Bone marrow (tissue), 2 donors: ENCODE measurements at places on chromosomes 11 and 22.

- DNase-seq: no peak
Measured at GRCh38 chr22:23014250-23014649, 56.1 kb upstream of the GNAZ start.

DNA sequence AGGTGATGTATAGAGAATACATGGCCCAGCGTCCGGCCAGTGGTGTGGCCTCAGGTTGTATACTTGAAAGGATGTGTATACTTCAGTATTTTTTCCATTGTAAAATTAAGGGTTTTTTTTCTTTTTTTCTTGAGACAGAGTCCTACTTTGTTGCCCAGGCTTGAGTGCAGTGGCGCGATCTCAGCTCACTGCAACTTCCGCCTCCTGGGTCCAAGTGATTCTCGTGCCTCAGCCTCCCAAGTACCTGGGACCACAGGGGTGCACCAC lies 15.8 kb downstream of the ZBTB16 start:
- DNase-seq: no peak

DNA sequence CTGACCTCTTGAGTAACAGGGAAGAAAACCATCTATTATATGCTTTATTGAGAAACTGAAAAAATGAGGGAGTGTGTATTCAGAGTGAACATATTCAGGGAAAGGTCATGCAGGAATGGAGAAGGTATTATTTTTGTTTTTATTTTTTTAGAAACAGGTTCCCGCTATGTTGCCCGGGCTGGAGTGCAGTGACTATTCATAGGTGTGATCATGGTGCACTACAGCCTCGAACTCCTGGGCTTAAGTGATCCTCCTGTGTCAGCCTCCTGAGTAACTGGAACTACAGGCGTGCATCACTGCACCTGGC lies 8.7 kb upstream of the RCE1 start:
- DNase-seq: no peak

DNA sequence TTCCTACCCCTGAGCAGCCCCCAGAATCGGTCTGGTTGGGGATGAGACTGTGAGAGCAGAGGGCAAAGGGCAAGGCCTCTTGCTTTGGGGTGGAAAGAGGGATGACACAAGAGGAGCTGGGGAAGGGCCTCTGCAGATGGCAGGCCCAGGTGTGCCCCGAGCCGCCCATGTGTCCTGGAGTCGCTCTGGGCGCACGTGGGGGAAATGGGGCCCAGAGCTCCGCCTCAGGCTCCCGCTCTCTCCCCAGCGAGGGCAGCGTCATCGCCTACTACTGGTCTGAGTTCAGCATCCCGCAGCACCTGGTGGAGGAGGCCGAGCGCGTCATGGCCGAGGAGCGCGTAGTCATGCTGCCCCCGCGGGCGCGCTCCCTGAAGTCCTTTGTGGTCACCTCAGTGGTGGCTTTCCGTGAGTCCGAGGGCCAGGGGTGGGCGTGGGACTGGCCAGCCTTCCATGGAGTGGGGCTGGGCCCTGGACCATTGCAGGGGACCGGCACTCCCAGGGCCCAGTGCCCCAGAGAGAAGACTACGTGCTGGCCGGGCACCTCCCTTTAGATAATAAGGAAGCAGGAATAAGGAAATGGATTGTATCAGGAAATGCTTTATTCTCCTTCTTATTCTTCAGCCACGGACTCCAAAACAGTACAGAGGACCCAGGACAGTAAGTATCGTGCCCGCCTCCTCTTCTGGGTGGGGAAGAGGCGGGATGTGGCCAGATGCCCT lies 30.1 kb downstream of the ST14 start:
- no peak for DNase-seq

GRCh38 chr22:31614781-31615490 lies 47.1 kb downstream of the PISD start:
- no peak for DNase-seq

GRCh38 chr11:126165757-126166156 lies 45.7 kb downstream of the RPUSD4 start:
- DNase-seq: no peak

DNA sequence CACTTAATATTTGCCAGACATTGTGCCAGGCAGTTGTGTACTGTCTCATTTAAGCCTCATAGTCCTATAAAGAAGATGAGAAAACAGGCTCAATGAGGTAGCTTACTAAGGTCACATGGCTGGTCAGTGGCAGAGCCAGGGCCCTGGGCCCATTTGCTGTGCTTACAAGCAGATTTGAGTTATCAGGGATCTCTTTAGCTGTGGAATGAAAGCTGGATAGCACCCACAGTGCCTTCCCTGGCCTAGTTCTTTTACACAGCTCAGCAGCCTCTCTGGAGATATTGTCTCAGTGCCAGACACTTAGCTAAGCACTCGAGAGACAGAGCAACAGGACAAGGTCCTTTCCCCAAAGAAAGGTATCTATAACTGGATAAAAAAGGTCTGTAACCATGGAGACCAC lies 6.1 kb downstream of the TMEM86A start:
- no peak for DNase-seq

DNA sequence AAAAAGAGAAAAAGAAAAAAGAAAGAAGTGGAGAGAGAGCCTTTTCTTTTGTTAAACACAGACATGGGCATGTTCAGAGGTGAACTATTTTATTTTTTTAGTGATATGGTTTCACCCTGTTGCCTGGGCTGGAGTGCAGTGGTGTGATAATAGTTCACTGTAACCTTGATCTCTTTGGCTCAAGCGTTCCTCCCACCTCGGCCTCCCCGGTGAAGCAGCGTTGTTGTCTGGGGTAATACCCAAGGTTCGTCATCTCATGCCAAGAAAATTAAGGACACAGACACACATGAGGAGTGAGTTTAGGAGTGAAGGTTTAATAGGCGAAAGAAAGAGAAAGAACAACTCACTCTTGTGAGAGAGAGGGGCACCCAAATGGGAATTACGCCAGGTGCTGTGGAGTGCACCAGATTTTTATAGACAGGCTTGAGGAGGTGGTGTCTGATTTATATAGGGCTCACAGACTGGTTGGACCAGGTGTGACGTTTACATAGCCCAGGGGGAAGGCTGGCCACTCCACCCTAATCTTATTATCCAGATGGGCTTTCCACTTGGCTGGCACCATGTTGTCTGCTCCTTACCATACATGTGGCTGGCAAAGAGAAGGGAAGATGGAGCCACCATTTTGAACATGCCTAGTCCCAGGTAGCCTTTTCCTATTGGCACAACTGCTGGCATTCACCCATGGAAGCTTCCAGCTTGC lies 42.3 kb downstream of the GRAMD1B start:
- no peak for DNase-seq

- DNase-seq: no peak
Measured at GRCh38 chr11:127117231-127117739, 116.7 kb upstream of the KIRREL3 start.

GRCh38 chr11:123690485-123690884 lies 36.1 kb upstream of the SCN3B start:
- DNase-seq: no peak

GRCh38 chr11:118633979-118634378 lies 26.6 kb downstream of the PHLDB1 start:
- DNase-seq: no peak

DNA sequence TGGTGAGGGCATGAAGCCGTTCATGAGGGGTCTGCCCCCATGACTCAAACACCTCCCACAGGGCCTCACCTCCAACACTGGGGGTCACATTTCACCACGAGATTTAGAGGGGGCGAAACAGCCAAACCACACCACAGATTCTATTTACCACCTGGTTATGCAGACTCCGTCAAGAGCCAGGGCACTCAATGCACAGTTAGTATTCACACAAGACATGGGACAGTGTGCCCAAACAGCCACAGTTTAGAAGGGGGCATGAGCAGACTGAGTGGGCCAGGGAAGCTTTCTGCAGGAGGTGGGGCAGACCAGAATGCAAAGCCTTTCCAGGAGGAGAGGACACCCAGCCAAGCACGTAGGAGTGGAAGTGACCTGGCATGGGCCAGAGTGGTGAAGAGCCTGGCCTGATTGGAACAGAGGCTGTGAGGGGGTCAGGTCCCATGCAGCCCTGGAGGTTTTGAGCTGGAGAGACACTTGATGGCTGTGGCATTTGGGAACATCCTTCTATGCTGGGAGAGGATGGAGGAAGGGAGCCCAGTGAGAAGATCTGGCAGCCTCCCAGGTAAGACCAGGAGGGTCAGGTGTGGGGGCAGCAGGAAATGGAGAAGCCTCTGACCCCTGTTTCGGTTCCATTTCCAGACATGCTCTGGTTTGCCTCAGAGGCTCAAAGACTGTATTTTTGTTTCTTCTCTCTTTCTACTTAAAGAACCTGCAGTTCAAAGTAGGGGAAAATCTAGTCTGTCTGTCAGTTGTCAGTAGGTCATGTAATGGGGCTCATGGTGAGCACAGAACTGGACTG lies 199.1 kb upstream of the NCAM1 start:
- DNase-seq: no peak
